ENCODE measurements at places on chromosomes 2 and 18.
A peak's percentile ranks its signal among the peaks of the same experiment; 100 is the strongest.

- DNase-seq = no peak
Observed at GRCh38 chr18:48566589-48566988, 27.8 kb downstream of the CTIF start.

DNA sequence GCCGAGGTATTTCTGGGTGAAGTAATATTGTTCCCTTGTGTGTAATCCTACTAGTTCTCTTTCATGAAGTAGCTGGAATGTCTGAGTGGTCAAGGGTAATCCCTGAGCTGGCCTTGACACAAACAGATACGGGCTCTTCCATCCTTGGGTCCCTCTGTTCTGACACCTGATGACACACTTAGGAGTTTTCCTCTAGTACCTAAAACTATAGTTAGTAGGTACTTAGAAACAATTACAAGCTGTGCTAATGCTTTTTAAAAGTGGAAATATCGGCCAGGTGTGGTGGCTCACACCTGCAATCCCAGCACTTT, 59.2 kb upstream of the IL1R1 start:
- no peak for DNase-seq

- DNase-seq = no peak
Observed at GRCh38 chr2:67289271-67289670, 107.9 kb upstream of the ETAA1 start.

GRCh38 chr2:43240766-43241150, 14.4 kb upstream of the ZFP36L2 start:
- no peak for DNase-seq

- DNase-seq = no peak
Observed at GRCh38 chr18:51196118-51196810, 1.2 kb downstream of the MEX3C start.

- no peak for DNase-seq
Observed at GRCh38 chr2:7530001-7530400, 612.8 kb downstream of the RNF144A start.

GRCh38 chr18:7609617-7610016, 42.5 kb downstream of the PTPRM start:
- DNase-seq = no peak

GRCh38 chr2:237921967-237922492, 44.8 kb upstream of the UBE2F start:
- no peak for DNase-seq

- DNase-seq = no peak
Observed at GRCh38 chr2:110816404-110817365, 84.3 kb downstream of the ACOXL start.

GRCh38 chr2:160334028-160334741, 134.1 kb upstream of the ITGB6 start:
- DNase-seq = no peak

GRCh38 chr2:35585972-35586371, 769.6 kb upstream of the CRIM1 start:
- DNase-seq = no peak

DNA sequence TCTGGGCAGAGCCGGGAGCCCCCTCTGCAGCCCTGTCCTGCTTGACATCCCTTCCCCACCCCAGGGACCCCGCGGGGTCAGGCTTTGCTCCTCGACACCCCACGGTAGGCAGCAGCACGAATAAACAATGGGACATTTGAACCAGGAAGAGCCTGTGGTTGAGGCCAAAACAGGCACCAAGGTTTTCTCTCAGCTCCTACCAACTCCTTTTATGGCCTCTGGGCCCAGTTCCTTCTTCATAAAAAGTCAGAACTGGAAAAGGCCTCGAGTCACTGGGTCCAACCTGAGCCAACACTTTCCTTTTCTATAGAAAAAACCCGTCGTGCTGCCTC, 20.6 kb downstream of the TEX44 start:
- no peak for DNase-seq

- peak; percentile 37 for DNase-seq
Observed at GRCh38 chr18:26091047-26091630, 726 bp upstream of the SS18 start.

- no peak for DNase-seq
Observed at GRCh38 chr2:189225032-189225431, 45.5 kb upstream of the COL5A2 start.

DNA sequence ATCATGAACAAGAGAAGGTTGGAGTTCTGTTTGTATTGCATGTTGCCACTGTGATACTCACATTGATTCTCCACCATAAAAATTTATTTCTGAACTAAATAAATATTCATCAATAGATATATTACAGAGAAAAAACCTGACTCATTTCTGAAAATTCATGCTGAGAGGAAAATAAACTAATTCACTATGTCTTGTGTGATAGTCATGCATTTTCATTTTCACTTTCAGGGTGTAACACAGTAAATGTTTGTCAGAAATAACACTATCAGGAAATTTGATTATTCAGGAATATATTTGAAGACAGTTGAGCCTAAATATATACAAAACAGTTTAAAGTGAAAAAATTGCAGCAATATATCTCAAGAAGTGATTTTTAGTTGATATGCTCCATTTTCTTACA, 335.2 kb downstream of the KCNJ3 start:
- DNase-seq = no peak

DNA sequence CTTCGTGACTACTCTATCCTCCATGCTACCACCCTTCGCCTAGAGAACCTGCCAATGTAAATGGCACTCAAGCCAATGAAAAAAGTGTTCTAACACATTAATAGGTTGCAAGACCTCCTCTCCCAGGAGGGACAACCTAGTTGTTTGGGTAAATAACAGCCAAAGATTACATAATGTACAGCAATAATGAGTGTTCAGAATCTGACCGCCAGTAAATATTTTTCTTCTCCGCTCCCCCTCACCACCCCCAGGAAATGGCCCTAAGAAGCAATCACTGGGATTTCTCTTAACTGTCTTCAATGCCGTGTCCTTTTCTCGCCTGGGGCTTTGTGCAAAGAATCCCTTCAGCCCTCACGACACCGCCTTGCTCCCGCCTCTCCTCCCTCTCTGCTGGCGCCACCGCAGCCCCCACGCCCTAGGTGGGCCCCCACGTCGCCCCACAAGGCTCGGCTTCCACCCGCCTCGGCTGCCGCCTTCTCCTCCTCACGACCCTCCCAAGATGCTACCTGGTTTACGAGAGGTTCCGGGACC, 458 bp downstream of the HYCC2 start:
- no peak for DNase-seq

DNA sequence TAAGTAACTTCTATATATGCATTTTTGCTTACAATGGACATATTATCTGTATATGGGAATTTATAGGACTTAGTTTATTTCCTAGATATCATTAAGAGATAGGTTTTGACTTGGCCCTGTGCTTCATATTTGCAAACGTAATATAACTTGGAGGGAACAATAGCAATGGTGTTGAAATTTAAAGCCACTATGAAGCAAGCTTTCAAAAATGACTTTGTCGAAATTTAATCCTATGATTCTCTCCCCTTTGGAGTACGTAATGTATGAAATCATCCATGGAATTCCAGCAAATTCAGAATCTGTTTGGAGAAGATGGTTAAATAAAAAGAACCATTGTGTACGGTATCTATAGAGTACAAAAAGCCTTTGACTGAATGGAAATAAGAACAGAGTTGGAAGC, 486.3 kb downstream of the ARHGAP15 start:
- no peak for DNase-seq

DNA sequence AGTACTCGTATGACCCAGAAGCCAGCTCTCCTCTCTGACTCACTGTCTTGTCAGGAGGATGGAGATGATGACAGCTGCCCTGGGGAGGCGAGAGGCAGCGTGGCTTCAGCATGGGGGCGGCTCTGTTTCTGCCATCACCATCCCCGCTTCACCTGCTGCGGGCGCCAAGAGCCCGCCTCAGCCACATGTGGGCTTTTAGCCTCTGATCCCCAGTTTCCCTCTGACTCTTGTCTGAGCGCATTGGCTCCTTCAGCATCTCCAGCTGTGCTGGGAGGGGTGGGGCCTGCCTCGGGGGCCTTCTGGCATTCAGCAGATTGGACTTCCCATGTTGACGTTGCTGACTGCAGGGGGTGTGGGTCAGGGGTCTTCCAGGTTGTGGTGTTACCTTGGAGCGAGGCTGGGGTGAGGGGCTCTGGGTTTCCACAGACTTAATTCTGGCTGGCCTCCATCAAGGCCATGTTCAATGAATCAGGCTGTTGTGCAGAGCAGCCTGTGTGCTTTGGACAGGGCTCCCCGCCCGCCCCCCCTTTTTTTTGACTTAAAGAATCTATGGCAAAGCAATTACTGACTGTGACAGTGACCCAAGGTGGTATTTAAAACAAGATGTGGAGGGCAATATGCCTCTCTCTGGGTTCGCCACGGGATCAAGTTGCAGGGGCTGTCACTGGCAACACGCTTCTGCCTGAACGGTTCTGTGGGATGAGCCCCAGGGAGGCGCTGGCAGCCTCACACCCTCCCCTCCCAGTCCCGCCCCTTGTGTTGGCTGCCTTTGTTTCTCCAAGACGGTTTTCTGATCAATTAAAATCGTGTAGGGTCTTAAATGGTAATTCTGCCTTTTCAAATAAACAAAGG, 228.3 kb downstream of the LDLRAD4 start:
- DNase-seq = no peak
